ENCODE measurements at places on chromosomes 12 and 14.
A peak's percentile ranks its signal among the peaks of the same experiment; 100 is the strongest.

DNA sequence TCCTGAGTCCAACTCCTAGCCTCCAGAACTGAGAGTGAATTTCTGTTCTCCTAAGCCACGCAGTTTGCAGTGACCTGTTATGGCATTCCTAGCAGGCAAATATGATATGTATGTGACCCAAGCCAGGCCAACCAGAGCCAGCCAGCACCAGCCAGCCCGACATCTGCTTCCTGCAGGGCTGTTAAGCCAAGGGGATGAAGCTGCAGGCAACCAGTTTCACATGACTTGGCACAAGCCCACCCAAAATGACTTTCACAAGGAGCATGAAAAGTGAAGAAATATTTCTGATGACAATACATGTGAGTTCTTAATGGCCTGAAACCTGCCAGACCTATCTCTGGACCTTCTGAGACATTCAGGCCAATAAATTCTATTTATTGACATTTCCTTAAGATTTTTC is 68.1 kb downstream of the ITPK1 start:
- DNase-seq: no peak

DNA sequence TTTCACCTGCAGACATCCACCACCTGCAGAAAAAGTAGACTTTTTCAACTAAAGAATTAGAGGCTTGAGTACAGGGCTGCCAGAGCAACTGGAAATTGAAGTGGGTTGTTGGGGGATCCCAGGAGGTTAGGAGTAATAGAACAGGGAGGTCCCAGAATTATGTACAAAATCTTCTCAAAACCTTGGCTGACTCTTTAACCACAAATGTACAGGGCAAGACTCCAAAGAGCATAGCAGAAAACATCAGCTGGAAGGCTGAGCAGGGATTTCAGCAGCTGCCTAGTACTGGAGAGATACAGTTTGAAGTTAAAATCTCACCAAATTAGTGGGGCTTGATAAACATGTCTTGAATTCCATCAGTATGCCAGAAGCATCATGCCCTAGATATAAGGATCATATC is 191.6 kb downstream of the CRADD start:
- DNase-seq: peak; percentile 66

GRCh38 chr12:74286254-74286653 is 251.4 kb upstream of the ATXN7L3B start:
- DNase-seq: no peak

DNA sequence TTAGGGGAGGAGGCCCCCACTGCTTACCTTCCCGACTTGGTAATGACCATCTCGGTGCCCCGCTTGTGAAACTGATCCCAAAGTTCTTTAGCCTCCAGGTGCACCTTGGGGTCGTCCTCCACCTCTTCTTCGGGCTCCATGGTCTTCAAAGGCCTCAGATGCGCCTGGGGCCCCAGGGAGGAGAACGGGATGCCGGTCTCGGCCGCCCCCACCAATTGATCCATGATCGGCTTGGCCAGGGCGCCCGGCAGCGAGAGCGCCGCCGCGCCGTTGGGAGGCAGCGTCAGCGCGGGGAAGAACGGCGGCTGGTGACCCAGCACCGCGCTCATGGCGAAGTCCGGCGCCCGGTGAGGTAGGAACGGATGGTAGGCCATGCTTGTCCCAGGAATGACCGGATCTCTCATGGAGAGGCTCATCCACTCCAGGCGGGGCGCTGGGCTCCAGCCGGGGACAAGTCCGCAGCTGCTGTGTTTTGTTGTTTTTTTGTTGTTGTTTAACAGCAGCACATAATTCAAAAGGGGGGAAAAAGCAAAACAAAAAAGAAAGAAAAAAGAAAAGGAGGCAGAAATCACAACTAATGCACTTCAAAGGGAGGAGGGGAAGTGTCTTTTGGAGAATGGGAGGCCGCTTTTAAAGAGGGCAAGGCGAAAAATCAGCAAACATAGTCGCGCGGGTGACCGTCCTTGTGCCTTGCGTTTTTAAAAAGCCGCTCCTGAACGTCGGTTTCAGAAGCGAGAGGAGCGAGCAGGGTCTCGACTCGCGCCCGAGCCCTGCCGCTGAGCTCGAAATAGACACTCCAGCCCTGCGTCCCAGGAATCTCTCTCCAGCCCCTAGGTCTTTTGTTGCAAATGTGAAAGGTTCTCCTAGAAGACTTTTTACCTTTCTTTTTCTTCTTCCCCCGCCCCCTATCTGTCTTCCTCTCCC is 928 bp downstream of the TBX3 start:
- no peak for DNase-seq

DNA sequence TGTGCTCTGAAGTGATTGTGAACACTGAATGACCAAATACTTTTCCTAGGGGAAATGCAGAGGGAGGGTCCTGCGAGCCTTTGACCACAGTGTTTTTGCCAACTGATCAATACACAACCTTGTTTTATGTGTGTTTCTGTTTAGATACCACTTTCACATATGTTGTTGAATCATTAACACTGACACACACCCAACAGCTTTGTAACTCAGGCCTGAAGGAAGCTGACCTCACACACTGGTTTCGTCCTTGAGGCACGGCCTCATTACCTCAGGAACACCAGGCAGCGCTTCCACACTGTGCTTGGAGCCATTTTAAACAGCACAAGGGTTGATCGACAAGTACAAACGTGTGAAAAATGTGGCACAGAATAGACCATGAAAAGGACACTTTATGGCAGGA is 60.0 kb downstream of the PPFIBP1 start:
- DNase-seq: no peak

DNA sequence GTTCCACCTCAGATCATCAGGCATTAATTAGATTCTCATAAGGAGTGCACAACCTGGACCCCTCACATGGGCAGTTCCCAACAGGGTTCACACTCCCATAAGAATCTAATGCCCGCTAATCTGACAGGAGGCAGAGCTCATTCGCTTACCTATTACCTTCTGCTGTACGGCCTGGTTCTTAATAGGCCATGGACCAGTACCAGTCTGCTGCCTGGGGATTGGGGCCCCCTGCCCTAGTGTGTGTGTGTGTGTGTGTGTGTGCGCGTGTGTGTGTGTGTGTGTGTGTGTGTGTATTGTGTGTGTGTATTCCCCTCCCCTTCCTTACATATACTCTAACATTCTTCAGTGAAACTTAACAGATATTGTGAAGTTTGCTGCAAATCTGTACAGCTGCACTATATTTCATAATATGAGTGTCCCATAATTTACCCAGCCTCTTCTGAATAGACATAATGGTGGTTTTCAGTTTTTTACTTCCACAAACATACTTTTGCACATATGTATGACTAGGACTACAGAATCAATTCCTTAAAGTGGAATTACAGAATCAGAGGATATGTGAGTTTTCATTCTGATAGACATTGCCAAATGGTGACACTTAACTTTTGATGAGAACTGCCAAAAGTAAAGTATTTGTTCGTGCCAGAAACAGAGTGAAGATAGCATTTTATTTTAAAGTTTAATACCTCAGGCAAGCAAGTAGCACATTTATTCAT is 205.2 kb upstream of the EEA1 start:
- DNase-seq: no peak

DNA sequence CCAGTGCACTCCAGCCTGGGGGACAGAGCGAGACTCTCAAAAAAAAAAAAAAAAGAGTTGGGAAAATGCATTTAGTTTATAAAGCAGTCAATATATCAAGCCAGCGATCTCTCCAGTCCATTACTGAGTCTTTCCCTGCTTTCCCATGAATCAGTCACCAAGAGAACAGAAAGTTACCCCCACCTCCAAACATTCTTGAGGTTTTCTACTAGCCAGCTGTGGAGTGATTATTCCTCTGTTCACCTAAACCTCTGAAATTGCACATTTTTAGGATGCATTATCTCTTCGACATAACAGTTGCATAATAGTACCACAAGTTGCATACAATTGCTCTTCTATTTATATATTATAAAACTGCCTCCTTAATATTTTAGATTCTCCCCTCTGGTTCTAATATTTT is 134.8 kb upstream of the DIO3 start:
- no peak for DNase-seq

DNA sequence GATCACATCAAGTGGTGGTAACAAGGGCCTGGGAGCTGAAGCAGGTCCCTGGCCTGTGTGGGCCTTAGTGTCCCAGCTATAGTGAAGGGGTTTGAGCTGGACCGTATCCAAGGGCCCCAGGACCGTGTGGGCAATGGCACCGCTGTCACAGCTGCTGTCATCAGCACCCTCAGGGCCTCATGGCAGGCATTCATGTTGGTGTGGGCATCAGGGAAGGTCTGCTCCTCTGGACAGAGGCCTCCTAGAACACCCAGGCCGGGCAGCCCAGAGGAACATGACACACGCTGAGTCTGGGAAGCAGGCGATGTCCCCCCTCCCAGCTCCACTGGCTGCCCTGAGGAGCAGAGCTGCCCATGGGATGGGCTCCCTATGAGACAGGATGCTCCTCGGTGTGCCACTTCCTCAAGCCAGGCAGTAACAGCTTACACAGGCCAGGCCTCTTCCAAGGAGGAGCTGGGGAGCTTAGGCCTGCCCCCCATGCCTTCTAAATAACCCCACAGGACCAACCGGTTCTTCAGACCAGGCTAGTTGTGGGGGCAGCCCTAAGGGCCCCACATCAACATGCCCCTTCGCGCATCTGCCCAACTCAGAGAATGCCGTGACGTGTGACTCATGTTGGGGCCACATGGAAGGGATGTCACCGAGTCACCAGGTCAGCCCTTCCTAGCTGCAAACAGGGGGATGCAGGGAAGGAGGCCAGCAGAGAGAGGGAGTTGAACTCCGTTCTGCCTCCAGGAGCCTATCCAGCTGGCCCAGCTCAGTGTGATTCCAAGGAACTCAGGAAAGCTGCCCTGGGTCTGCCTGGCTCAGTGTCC is 80.4 kb downstream of the PITPNM2 start:
- no peak for DNase-seq

DNA sequence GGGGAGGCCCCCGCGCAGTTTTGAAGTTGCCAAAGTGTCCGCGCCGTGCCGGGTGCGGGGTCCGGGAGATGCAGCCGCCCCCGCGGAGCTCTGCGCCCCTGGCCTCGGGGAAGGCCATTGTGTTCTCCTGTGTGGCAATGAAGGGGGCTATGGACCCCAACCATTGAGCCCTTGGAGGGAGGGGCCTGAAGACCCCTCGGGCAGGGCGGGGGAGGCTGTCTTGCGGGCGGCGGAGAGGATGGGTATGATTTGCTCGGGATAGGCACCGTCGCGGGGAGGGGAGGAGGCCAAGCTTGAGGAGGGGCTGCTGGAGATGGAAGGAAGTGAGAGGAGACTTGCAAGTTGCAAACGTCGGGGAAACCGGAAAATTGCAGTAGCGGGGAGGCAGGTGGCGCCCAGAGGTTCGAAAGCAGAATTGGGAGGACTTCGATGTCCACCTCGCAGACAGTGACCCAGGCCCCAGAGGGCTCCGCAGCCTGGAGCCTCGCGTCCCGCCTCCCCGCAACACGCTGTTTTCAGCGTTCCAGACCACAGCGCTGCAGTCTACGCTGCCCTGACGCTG is 25.4 kb downstream of the BCL11B start:
- DNase-seq: no peak

DNA sequence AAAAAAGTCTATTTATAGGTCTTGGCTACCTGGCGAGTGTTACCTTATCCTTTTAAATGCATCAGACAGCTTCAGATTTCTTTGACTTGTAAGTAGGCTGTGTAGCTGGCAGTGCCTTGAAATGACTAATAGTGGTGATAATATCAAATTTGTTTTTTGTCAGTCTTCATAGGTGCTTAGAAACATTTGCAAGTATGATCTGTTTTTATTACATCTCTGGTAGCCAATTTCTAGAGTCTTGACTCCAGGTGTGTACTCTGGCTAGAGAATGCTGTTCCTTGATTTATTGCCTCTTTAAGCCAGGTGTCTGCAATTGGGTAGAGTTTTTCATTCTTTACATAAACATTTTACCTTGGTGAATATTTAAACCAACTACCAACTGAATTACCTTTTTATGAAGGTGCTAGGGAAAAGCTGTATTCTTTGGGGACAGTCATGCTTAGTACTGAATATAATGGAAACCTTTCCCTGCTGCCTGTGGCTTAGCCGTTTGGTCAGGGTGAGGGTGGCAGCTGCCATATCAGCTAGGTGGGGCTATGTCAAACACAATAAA is 32.6 kb downstream of the MLXIP start:
- DNase-seq: no peak

- DNase-seq: no peak
Measured at GRCh38 chr14:21075719-21076437, 5.8 kb downstream of the ARHGEF40 start.

DNA sequence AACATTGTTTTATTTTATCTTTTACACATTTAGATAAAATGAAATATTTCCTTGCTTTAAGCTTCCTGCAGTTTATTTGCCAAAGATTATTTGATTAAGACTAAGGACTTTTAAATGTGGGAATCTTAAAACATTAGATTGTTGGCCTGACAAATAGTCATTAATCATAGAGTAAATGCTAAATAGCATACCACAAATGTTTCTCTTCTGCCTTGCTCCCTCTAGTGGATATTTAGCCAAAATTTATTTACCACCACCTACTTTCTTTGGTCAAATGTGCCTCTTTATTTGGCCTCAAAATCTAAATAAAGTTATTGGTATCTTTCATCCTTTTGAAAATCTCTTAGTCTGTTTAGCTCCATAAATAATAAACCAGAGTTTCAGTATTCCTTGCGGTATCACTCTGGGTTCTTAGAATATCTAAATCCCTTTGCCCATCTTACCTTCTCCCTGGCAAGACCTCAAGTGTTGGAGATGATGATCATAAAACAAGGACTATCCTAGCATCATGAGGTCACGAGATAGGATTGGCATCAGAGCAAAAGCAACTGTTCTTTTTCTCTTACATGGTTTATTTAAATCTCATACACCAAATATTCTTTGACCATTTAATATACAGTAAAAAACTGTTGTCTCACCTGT is 150.6 kb upstream of the AEBP2 start:
- DNase-seq: peak; percentile 60

DNA sequence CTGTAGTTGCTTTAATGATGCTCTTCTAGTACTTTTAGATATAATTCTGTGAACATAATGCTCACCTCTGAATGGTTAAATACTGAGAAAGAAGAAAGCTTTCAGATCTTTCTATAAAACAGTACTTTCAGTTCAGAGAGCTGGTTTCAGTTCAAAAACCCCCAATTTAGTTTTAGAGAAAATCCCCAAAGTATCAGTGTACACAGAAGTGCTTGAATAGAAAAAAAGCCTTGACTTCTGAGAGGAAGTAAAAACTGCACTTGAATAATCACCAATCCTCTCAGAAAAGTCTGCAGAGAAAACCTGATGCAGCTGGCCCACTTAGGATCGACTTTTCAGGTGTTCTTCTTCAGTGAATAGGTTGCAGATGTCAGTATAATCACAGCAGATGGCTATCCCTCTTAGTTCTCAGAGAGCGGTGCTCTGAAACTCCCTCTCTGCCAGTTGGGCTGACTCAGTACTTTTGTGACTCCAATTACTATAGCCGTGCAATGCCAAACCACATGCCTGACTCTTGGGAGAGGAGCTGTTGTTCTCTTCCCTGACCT is 616.3 kb downstream of the LRFN5 start:
- peak; percentile 82 for DNase-seq

GRCh38 chr14:34302654-34303053 is 159.4 kb downstream of the SPTSSA start:
- DNase-seq: peak; percentile 17

- no peak for DNase-seq
Measured at GRCh38 chr14:87205811-87206210, 787.2 kb downstream of the GALC start.

- DNase-seq: no peak
Measured at GRCh38 chr14:95420060-95420459, 96.4 kb downstream of the SYNE3 start.
